T-cell (primary cell): ENCODE measurements at places on chromosomes 2 and 18. TPM values are rescaled to one million over a fixed set of nuclear protein-coding genes. Genes with fewer than 3 reads are reported as not detected.

The C2orf81 gene
- 8.7 TPM for total RNA-seq

The WDCP gene
- total RNA-seq, result 18.9 TPM

The GALNT5 gene
- total RNA-seq, result not detected

The LCT gene
- total RNA-seq, result 0.05 TPM

The CHST10 gene
- 3.4 TPM for total RNA-seq

The TCF23 gene
- total RNA-seq, result not detected
